ENCODE measurements at places on chromosomes 3 and 15. TPM values are rescaled to one million over a fixed set of nuclear protein-coding genes. Genes with fewer than 3 reads are reported as not detected.

The CYP19A1 gene
- 9.1 TPM for total RNA-seq

The MAPK6 gene
- total RNA-seq: 188 TPM

The CCR1 gene
- not detected for total RNA-seq

The RMDN3 gene
- total RNA-seq: 19.5 TPM

The CYP8B1 gene
- 0.90 TPM for total RNA-seq

The NR2E3 gene
- not detected for total RNA-seq

Measured in HepG2 (cell line).